Colonic mucosa (tissue), 4 donors: ENCODE measurements at places on chromosomes 7 and 10.
A peak's percentile ranks its signal among the peaks of the same experiment; 100 is the strongest.

GRCh38 chr10:21292763-21293517 lies 232.5 kb downstream of the SKIDA1 start:
- DNase-seq: peak; percentile 34
- H3K4me1 ChIP-seq: no peaks in the 10 kb centered on the region
- H3K4me3 ChIP-seq: no peak overlapping the region

DNA sequence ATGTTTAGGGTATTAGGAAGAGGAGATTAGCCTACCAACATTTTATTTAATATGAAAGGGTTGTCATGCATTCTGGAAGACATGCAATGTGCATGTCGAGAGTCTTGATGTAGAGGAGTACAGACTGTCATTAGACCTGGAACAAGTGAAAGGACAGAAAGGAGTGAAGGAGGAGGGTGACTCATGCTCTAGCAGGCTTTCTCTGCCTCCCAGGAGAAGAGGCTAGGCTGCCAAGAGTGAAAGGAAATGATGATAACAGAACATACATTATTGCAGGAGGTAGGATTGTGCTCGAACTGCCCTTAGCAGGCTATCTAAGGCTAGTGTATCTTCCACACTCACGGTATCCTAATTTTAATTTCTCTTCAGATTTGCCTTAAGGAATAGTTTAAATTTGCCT lies 228.8 kb downstream of the EXOC4 start:
- no peaks in the 10 kb centered on the region for H3K36me3 ChIP-seq
- no peaks in the 10 kb centered on the region for H3K27me3 ChIP-seq
- no peak overlapping the region for H3K4me3 ChIP-seq
- H3K27ac ChIP-seq: no peak overlapping the region
- no peak for DNase-seq

- H3K36me3 ChIP-seq: no peaks in the 10 kb centered on the region
- no peak for DNase-seq
- H3K27me3 ChIP-seq: no peaks in the 10 kb centered on the region
- no peak overlapping the region for H3K27ac ChIP-seq
- no peaks in the 10 kb centered on the region for H3K4me1 ChIP-seq
- H3K4me3 ChIP-seq: no peak overlapping the region
These were observed 9.2 kb downstream of the MOSPD3 start for GRCh38 chr7:100621554-100621953.

DNA sequence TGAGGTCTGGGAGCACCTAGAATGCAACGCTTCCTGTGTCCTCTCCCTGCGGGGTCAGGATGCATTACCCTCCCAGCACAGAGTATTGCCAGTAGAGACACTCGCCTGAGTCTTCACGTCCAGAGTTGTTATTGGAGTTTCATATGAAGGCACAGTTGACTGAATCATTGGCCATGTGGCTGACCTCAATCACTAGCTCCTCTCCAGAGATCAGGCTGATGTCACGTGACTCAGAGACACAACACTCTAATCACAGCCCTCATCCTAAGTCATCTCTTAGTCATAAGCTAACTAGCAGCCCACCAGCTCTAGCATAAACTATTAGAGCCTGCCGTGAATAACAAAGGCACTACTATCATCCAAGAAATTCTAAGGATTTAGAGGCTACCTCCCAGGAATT lies 107.8 kb downstream of the HECW1 start:
- H3K4me1 ChIP-seq: no peaks in the 10 kb centered on the region
- H3K27ac ChIP-seq: no peak overlapping the region
- no peaks in the 10 kb centered on the region for H3K36me3 ChIP-seq
